ENCODE measurements at places on chromosomes 2 and 18.

- DNase-seq = no peak
These were observed 1265.5 kb upstream of the ACVR2A start for GRCh38 chr2:146579147-146579930.

- DNase-seq = no peak
These were observed 270.2 kb upstream of the RAB6C start for GRCh38 chr2:129709001-129709955.

GRCh38 chr2:223782629-223783028, 54.8 kb downstream of the AP1S3 start:
- no peak for DNase-seq

GRCh38 chr2:240239325-240239724, 98.9 kb upstream of the OTOS start:
- DNase-seq = no peak

DNA sequence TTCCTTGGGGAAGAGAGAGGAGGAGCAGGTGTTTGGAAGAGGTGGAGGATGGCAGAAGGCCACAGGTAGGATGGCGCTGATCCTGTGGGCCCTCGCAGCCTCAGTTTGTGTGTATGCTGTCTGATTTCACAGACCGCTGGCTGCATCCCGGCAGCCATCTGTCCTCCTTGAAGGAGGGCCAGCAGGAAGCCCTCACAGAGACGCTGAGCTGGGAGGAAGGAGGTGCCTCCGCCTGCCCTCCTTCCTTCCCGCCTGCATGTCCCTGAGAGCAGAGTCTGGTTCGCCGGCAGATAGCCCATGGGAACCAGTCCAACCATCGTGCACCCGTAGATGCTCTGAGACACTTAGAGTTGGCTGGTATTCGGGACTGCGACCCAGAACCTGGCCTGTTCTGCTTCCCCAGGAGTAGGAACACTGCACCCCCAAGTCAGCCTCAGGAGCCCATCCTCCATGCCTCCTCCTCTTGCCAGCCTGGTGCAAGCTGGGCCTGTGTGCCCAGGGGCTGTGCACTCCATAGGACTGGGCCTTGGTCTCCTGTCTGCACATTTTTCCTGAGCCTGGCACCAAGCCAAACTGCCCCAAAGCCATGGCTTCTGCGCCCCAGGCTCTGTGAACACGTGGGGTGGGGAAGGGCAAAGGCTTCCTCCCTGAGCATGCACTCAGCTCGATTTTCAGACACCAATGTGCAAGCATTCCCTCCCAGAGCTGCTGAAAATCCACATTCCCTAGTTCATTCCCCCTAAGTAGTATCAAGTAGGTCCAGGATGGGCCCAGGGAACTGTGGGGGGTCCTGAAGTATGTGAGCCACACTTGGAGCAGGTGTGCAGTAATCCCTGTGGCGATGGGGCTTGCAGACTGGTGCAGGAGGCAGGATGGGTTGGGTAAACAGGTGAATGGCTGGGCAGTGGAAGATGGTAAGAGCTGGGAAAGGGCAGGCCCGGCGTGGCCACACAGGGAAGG, 115.6 kb downstream of the SEPTIN10 start:
- DNase-seq = no peak

DNA sequence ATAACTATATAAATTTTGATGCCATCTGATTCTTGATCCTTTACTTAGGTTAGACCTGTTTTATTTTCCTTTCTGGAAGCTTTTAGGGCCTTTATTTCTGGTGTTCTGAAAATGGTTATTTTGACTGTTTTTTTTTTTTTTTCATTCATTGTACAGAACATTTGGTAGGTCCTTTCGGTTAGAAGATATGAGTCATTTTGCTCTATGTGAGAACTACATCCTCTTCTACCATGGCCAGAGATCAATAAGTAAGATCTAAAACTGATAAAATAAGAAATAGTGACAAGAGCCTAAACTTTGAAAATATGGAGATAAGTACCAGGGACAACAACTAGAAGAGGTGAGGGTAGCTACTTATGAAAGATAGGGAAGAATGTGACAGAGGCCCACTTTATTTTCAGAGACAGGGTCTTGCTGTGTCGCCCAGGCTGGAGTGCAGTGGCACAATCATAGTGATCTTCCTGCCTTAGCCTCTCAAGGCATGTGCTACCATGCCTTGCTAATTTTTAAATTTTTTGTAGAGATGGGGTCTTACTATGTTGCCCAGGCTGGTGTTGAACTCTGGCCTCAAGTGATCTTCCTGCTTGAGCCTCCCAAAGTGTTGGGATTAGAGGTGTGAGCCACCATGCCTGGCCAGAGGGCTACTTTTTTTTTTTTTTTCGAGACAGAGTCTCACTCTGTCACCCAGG, 66.5 kb downstream of the EIF2AK3 start:
- no peak for DNase-seq

DNA sequence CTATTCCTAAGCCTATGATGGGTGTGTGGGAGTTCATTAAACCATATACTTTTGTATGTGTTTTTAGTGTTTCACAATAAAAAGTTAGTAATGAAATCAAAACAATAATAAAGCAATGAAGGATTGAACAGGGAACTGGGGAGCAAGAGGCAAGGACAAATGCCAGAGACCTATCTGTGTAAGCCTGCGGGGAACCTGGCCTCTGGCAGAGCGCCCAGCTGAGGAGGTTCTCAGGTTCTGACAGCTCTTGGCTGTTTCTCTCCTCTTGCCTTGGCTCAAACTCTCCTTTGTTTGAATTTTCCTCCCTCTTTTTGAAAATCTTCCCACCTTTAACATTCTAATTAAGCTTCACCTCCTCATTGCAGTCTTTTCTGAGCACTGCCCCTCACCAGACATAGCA, 200.0 kb upstream of the NCKAP5 start:
- no peak for DNase-seq

DNA sequence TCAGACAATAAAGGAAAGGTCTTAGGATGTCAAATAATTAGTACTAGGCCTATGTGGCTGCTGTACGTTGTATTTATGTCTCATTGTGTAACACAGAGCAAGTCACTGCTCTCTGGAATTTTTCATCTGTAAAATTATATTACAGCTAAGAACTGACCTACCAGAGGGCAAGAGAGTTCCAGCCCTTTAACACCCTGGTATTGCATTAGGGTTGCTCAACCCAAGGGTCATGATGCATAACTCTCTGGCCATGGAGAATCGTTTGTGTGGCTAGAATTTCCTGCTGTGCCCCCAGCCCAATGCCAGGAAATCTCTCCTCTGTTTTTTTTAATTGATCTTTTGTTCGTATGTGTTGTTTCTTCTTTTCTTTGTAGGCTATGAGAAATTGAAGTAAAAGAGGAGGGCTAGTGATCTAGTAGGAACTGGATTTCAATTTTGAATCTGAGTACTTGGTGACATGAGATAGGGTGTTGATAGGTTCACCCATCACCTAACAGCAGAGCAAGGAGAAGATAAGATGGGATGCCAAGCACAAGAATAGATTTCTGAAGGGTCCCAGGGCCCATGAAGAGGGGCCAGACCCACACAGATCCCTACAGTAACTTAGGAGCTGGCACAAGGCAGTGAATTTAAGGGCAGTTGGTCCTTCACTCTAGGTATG, 571.2 kb upstream of the TNP1 start:
- no peak for DNase-seq

Measured in stimulated activated CD4-positive, alpha-beta T cell treated with anti-CD3 and anti-CD28 coated beads, TNF-alpha, amount 100 ng/mL, for 1 hour (primary cell).